ENCODE measurements at places on chromosomes 7 and 10.

DNA sequence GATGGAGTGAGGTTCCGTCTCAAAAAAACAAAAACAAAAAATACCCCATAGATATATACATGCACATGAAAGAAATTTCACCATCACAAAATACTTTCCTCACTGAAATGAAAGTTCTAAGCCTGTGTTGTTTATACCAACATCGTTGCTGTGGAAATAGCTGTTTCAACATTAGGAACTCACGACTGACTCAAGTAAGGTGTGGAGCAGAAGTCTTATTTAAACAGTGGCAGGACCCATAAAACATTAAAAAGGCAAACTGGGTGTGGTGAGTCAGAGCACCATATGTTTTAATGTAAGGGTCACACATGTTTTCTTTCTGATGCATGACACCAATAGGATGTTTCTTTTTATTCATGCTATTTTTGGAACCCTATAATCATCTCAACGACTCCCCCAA is 48.3 kb downstream of the BAIAP2L1 start:
- DNase-seq, result no peak

- no peak for DNase-seq
Measured at GRCh38 chr10:133445751-133446708, 7.7 kb upstream of the SCART1 start.

GRCh38 chr7:120874722-120875121 is 16.8 kb upstream of the TSPAN12 start:
- no peak for DNase-seq

DNA sequence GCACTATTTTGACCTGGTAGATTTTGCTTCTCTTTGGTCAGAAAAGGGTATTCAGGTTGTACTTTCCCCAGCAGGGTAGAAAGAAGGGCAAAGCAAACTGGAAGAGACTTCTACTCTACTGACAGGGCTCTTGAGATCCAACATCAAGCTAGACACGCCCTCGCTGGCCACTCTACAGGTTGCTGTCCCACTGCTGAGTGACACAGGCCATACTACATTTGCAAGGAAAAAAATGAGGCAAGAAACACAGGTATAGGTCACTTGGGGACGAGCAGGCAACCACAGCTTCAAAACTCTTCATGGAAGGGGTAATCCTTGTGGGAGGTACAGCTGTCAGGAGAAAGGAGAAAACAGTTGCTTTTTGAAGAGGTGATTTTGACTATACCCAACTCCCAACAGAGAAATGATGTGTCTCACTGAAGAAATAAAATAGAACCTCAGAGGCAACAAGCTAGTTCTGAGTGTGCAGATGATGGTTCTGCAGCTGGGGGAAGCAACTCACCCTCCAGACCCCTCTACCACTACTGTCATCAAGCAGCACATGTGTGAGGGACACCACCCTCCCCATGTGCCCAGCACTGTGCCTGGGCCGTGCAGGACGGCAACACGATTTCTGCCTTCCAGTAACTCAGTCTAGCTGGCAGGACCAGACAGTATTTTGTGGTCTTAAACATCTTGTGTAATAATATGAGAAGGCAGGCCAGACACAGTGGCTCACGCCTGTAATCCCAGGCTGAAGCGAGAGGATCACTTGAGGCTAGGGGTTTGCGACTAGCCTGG is 16.3 kb downstream of the AKR1B1 start:
- no peak for DNase-seq

DNA sequence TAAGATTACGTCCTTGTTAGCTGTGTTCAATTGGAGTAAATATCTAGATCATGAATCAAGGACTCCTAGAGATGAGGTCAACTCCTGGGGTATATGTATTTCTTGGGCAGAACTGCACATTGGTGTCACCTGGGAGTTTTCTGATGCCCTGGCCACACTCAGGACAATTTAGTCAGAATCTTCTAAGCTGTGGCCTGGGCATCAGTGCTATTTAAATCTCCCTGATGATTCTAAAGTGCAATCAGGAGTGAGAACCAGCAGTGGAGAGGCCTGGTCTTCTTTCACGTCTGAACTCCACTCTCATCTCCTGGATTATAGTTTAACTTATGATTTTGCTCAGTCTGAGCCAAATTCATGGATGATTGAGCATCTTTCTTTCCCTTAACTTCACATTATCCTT is 218.0 kb downstream of the BMPER start:
- no peak for DNase-seq

DNA sequence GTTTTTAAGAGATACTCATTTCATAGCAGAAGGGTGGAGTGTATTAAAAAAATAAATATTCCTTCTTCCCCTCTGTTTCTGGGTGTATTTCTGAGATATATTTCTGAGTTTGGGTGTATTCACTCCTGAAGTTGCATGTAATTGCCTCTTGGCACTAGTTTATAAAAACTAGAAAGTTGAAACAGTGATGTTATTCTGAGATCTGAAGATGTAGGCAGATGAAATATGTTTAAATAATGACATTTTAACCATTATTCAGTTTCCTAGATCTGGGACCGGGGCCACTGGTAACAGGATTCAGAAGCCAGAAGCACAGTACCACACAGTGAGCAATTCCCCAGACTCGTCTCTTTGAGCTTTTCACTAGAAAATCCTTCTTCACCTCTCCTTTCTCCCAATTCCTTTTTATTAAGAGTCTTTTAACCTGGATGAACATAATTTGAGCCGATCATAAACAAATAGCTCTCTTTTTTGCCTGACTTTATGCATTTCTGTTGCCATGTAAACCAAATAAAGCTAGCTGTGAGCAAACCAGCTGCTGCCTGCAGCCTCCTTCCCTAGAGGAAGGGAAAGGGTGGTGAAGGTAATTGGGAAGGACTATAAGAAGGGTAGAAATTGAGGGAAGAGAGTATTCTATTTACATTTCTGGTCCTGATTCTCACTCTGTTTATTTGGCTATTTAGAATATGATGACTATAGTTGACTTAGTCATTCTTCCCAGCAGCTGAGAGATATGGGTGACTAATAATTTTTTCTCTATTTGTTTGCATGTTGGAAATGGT is 101.8 kb upstream of the STRIP2 start:
- DNase-seq, result no peak

GRCh38 chr7:18053177-18053928 is 25.7 kb upstream of the PRPS1L1 start:
- DNase-seq, result no peak

GRCh38 chr7:157513162-157513621 is 176.4 kb downstream of the DNAJB6 start:
- DNase-seq, result no peak

- no peak for DNase-seq
Measured at GRCh38 chr7:98493030-98493778, 92.3 kb upstream of the BAIAP2L1 start.

- DNase-seq, result no peak
Measured at GRCh38 chr10:30992681-30993080, 39.0 kb downstream of the ZNF438 start.

GRCh38 chr7:30330134-30331111 is 46.0 kb downstream of the ZNRF2 start:
- DNase-seq, result no peak

DNA sequence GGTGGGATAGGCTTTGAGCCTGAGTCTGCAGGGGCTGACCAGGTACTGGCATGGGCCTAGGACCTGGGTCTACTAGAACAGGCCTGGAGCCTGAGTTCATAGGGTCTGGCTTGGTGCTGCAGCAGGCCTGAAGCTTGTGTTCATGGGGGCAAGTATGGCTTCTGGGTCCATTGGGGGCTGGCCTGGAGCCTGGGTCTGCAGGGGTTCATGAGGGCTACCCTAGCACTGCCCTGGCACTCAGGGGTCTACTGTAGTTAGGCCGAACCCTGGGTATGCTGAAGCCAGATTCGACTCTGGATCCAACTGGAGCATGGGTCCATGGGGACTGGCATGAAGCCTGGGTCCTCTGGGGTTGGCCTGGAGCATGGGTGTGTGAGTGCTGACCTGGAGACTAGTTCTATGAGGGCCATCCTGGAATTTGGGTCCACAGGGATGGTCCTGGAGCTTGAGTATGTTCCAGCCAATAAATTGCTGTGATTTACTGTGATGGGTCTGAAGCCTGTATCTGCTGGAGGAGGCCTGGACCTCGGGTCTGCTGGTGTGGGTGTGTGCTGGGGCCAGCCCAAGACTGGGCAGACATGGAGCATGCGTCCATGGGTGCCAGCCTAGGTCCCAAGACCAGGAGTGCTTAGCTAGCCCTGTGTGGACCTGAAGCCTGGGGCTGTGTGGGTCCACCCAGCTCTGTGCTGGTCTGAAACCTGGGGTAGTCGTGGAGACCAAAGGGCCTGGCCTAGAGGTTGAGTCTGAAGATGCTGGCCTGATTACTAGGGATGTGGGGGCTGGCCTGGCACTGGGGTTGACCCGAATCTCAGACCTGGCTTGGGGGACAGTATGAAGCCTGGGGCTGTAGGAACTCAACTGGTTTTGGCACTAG is 235.5 kb downstream of the NXPH1 start:
- no peak for DNase-seq

- no peak for DNase-seq
Measured at GRCh38 chr7:108138911-108139310, 8.8 kb upstream of the LAMB4 start.

DNA sequence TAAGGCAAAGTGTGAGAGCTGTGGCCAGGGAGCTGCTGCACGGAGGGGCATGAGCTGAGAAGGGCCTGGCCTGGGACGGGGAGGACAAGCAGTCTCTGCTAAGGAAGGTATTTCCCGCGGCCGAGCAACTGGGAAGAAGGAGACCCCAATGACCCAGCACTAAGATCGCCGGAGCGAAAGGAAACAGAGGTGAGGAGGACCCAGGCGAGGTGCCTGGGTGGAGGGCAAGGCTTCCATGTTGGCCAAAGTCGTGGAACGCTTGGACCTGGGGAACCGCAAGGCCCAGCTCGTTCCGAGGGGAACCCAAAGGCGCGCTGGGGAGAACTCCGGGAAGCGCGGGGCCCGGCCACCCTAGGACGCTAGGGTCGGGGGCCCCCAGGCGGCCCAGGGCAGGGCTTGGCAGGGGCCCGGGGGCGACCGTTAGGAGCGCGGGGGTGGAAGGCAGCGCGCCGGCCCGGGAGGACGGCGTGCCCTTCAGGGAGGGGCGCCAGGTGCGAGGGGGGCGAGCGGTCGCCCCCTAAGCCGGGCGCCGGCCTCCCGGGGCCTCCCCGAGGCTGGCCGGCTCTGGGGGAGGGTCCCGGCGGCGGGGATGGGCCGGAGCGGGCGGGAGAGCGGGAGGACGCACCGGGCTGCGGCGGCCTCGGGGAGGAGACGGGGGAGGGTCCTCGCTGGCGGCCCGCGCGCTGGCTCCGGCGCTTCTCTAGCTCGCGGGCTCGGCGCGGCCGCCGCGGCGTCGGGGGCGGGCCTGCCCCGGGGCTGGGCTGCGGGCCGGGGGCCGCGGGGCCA is 545 bp downstream of the GIGYF1 start:
- no peak for DNase-seq

DNA sequence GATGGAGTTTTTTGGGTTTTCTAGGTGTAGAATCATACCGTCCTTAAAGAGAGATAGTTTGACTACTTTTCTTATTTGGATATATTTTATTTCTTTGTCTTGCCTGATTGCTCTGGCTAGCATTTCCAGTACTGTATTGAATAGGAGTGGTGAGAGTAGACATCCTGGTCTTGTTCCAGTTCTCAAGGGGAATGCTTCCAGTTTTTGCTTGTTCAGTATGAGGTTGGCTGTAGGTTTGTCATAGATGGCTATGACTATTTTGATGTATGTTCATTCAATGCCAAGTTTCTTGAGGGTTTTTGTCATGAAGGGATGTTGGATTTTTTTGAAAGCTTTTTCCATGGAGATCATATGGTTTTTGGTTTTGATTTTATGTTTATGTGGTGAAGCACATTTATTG is 676.9 kb downstream of the SUGCT start:
- DNase-seq, result no peak

- DNase-seq, result no peak
Measured at GRCh38 chr10:108014902-108015177, 850.3 kb upstream of the SORCS1 start.

- no peak for DNase-seq
Measured at GRCh38 chr7:123669485-123669884, 13.8 kb downstream of the LMOD2 start.

DNA sequence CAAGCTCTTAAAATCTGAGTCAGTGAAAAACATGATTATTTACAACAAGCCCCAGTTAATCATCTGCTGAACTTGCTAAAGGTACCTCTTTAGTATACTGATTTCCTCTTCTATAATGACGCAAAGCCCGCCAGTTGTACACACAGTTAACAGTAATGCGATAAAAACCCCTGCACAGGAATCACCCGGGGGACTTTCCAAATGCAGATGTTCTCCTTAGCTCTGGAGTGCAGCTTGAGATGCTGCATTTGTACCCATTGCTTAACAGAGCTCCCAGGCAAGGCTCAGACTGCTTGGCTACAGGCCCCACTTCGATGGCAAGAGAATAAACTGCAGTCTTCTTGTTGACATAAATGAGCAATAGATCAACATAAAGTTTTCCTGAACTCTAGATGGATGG is 279.6 kb upstream of the HGF start:
- DNase-seq, result no peak

DNA sequence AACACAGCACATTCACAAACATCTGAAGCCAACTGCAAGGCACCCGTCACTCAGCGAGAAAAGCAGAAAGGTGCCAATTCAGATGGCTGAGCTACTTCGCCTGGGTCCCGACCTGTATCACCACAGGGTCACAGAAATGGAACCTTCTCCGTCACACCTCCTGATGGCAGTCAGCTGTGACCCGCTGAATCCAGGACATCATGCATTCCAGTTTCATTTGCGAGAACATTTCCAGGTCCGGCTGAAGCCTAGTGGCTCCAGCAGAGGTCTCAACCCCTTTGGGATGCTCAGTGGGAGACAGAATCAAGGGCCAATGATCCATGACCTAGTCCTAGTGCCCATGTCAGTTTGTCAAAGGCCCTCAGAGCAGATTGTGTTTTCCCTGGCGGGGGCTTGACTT is 193.6 kb upstream of the KLF14 start:
- no peak for DNase-seq
